ENCODE measurements at places on chromosomes 4 and X. TPM values are rescaled to one million over a fixed set of nuclear protein-coding genes. Genes with fewer than 3 reads are reported as not detected.

The FTSJ1 gene
- 27.7 TPM for total RNA-seq

The CCDC120 gene
- 1.7 TPM for total RNA-seq

The ADRA2C gene
- total RNA-seq = 0.96 TPM

The ALAS2 gene
- total RNA-seq = 160 TPM

The RAB41 gene
- not detected for total RNA-seq

The CSAG1 gene
- 2.6 TPM for total RNA-seq

The CDKL2 gene
- total RNA-seq = 1.2 TPM

The UNC5C gene
- 4.6 TPM for total RNA-seq

The SLC26A1 gene
- total RNA-seq = not detected
